Frontal cortex (tissue), 4 donors: ENCODE measurements at places on chromosomes 2 and 18. TPM values are rescaled to one million over a fixed set of nuclear protein-coding genes. Genes with fewer than 3 reads are reported as not detected.
A peak's percentile ranks its signal among the peaks of the same experiment; 100 is the strongest.

FBXO15 gene
- 4.1 TPM for total RNA-seq

GRCh38 chr2:164755952-164756351, 85.7 kb downstream of the COBLL1 start:
- no peak for DNase-seq

DNA sequence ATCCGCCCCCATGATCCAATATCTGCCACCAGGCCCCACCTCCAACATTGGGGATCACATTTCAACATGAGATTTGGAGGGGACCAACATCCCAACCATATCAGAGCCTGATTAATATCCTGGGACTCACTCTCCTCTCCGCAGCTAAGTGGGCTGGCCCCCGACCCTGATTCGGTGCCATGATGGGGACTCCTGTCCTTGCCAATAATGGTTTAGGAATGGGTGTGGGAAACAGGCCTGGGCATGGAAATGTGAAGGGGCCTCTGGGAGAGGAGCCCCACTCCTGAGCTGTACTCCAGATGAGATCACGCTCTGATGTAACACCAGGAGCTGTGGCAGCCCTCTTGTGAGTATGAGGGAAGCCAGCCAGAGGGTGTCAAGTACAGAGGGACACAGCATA, 77.3 kb upstream of the SMAD7 start:
- DNase-seq = no peak

SERPINB11 gene
- not detected for total RNA-seq

GALNT14 gene
- total RNA-seq = 10.2 TPM

GRCh38 chr2:72689579-72690195, 136.1 kb downstream of the EXOC6B start:
- no peak for DNase-seq

- DNase-seq = no peak
Observed at GRCh38 chr2:86025229-86025820, 80.4 kb downstream of the POLR1A start.

DNA sequence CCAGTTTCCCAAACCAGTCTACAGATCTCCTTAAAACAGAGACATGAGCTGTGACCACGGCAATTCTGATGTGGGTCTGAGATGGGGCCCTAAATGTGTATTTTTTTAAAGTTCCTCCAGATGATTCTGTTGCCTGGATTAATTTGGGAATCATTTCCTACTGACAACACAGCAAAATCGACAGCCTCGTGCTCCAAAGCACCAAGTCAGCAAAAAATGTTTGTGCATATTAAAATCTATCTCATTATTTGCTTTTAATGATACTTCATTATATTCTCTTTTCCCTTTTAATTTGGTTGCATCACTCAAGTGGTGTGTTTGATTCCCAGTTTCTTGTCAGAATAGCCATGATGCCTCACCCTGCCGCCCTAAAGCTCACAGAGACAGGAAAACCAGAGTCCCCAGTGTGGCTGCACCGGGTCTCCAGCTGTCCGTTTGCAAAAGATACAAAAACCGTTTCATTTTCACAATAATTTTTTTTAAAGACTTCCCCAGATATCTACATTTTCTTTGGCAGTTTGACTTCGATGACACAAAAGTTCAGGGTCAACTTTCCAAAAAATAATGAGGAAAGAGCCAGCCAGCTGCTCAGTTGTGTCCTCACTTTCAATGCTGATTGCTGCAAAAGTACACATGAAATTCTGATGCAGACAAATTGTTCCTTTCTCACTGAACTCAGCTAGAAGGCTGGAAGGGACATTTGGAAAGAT, 443.2 kb upstream of the ID2 start:
- DNase-seq = no peak

- no peak for DNase-seq
Observed at GRCh38 chr2:236743039-236743920, 173.7 kb downstream of the ACKR3 start.

DNA sequence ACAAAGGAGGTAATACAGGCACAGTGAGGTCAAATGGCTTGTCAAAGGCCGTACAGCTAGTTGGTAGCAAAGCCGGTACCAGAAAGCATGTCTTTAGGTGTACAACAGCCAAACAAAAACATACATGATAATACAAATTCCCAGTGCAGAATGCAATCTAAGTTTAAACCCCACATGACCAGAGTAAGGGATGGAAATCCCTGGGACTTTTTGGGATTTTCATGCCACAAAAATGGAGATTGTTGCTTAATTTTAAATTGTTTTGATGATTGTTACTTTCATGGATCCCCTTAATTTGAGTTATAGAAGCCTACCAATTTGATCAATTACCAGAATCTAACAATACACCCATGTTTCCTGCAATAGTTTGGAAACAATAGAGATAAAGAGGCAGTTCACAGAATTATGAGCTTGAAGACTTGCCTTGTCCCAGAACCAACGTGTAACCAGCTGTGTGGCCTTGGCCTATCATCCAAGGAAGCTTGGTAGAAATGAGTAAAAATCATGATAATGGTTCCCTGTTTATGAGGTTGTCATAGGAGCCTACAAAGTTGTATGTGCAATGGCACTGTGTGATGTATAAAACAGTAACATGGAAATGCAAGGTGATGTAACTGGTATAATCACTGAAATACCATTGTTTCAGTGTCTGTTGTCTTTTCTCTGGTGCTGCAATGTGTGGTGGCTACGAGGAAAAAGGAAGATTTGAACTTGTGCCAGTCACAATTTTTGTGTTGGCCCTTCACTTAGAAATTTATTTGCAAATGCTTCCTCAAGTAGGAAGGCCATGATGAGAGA, 85.3 kb downstream of the ZEB2 start:
- DNase-seq = no peak

GRCh38 chr2:88253375-88253774, 83.2 kb downstream of the THNSL2 start:
- DNase-seq = no peak

- DNase-seq = peak; percentile 38
Observed at GRCh38 chr2:16320716-16321115, 344.9 kb downstream of the CYRIA start.

GRCh38 chr2:68196120-68196716, 38.5 kb downstream of the PNO1 start:
- DNase-seq = no peak

- DNase-seq = no peak
Observed at GRCh38 chr2:38997781-38998180, 108.1 kb downstream of the ARHGEF33 start.

DNA sequence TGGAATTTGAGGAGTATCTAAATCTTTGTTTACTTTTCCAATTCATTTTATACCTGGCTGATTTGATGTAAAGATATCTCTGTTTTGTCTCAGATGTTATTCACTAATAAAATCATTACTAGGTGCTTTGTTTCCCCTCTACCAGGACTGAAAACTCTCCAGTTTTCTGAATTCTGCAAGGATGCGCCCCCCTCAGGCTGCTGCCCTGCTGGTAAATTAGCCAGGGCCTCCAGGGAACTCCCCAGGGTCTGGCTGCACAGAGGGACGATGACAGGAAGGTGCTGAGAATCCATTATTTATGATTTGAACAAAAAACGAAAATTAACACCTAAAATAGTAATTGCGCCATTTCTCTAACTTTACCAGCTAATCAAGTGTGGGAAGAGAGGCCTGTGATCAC, 541.2 kb upstream of the POU3F3 start:
- DNase-seq = no peak

DNA sequence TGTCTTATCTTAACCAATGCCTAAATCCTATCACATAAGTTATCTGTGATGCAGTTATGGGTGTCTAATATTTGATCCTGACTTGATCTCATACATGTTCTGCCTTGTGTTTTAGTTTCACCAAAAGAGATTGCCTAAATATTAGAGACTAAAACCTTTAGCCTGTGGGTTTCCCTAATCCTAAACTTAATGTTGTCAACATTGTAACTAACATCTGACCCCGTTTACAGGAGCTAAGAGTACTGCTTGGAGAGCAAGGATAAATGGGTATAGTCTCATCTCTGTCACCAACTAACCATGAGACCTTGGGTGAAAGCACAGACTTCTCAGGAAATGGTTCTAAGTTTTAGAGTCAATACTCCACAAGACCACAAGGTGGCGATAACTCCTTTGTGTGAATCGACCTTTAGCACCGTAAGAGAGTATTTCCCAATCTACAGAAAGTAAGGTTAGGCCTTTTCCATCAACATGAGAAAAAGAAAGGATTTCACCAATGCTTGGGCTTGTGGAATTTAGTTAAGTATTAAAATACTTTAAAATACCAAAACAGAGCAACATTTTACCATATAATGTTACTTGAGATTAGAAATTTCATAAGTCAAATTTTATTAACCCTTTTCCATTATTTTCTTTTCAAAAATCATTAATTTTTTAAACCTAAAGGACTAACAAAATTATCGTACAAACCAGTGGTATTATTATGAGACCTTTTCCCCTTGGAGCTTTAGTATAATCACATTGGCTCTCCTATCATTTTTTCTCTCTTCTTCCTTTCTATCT, 60.5 kb downstream of the G6PC2 start:
- peak; percentile 6 for DNase-seq

NTSR2 gene
- total RNA-seq = 0.82 TPM

- DNase-seq = no peak
Observed at GRCh38 chr2:159459279-159459678, 157.1 kb downstream of the BAZ2B start.

DNA sequence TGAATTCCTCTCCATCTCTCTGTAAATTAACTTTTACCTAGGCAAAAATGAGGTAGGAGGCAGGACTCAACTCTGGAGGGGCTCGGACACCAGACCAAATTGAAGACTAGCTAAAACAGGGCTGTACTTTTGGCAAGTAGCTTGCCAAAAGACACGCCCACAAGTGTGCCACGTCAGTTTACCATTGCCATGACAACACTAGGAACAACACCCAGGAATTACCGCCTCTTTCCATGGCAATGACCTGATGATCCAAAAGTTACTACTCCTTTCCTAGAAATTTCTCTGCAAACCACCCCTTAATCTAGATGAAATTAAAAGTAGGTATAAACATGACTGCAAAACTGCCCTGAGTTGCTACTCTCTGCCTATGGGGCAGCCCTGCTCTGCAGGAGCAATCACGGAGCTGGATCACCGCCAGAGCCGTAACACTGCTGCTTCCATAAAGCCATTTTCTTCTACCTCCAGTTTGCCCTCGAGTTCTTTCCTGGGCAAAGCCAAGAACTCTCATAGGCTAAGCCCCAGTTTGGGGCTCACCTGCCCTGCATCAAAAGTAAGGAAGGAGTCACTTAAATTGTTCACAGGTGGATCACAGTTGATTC, 66.0 kb upstream of the FAM136A start:
- DNase-seq = no peak

DNA sequence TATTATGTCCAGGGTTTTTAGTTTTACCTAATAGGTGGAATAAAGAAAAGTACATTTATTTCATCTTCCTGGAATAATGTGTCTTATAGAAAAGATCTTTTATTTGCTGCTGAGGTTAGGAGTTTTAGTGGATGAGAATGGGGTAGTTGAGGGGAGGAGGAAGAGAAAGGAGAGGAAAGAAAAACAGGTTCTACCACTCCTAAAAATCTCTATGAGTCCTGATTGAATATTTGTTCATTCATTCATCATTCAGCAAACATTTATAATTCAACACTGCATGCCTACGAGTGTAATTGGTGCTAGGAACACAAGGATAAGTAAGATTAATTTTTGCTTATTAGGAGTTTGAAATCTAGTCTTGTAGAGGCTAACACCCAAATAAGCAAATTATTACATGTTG, 45.2 kb upstream of the SLC4A10 start:
- DNase-seq = no peak

ITPRIPL1 gene
- 4.9 TPM for total RNA-seq

DNA sequence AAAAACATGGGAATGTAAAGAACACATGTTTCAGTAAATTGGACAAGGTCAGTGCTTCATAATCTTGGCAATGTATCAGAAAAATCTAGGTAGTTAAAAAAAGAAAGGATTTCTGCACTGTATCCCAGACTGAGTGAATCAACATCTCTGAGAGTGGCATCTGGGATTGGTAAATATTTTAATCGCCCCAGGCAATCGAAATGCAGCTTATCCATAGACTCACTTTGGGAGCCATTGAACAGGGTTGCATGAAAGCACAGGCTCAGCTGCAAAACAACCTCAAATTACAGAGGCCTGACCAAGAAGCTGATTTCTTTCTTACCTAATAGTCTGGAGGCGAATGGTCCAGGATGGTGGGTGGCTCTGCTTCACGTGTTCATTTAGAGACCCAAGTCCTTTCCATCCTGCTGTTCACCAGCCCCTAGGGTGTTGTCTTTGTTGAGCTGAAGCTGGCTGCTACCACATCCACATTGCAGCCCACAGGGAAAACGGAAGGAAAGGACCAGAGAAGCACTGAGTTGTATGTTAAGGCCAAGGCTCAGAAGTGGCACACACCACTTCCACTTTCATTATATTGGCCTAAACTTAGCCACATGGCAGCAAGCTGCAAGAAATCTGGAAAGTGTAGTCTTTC, 59.0 kb downstream of the MOGAT1 start:
- no peak for DNase-seq

CTIF gene
- total RNA-seq = 42.0 TPM

DNA sequence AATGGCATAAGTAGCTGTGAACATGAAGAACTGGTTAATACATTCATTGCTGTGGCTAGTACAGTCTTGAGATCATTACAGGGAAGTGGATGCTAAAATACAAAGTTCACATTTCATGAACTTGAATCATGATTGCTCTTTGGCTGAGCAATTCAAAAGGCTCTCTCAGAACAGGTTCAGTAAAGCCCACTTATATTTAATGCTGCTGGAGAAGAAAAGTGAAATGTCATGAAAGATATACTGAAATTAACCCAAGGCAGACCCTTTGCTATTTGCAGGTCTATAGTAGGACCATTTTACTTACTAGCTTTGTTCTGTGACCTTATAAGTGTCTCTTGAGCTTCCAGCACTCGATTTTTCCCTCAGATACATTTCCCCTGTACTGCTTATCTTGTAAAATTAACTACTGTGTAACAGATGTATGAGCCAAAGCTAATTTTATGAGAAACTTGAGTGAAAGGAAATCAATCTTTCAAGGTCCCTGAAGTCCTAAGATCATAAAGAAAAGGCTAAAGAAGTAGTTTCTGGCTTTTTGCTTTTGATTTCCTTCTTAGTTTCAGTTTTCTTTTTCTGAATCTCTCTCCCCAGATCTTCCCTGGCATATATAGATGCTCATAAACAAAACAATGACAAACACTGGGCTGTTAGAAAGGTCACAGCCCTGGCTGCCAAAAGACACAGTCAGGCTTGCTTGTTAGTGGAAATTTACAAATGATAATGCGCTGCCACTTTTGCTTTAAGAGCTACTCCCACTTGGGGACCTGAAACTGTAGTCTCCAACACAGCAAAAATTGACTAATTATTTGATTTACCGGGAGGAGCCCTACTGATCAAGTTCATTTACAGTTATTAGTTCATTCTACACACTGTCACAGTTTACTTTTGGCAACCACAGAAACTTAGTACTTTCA, 132.7 kb upstream of the XPO1 start:
- DNase-seq = no peak

- no peak for DNase-seq
Observed at GRCh38 chr2:175523001-175523400, 341.5 kb upstream of the ATP5MC3 start.

DNA sequence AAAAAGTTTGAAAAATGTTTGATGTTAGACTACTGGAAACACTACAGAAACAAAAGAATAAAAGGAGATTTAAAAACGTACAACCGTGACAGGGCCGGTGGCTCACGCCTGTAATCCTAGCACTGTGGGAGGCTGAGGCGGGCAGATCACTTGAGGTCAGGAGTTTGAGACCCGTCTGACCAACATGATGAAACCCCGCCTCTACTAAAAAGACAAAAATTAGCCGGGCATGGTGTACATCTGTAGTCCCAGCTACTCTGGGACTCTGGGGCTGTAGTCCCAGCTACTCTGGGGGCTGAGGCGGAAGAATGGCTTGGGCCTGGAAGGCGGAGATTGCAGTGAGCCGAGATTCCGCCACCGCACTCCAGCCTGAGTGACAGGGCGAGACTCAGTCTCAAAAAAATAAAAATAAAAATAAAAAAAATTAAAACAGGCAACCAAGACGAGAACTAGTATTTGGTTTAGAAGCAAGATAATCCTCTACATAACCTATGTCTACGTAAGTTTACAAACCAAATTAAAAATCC, 5.8 kb downstream of the SP3 start:
- no peak for DNase-seq
